Anterior cingulate cortex (tissue), 58 donors: ENCODE measurements at places on chromosomes 6 and 20.

DNA sequence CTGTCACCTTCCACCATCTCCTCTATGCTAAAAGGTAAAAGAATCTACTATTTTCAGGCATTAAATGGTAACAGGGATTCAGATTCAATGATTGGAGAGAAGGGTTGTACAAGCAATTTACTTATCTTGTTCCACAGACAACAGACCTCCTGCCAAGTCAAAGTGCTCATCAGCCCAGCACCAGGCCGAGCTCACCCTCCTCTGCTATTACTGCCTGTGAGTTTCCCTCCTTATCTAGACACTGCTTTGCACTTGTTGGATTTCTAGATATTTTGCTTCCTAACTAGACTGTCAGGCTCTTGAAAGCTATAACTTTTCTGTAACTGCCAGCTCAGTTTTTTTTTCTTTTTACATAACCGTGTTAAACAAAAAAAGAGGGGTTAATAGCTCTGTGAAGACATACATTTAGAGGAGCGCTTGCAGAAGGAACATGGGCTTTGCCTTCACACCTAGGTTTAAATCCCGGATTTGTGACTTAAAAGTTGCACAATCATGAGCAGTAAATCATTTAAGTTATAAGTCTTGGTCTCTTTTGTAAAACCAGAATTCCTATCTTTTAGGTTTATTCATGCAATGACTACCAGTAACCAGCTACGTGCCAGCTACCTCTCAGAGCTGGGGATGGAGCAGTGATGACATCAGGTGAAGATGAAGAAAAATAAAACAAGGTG lies 1.1 kb upstream of the FAM162B start:
- no peak for DNase-seq

DNA sequence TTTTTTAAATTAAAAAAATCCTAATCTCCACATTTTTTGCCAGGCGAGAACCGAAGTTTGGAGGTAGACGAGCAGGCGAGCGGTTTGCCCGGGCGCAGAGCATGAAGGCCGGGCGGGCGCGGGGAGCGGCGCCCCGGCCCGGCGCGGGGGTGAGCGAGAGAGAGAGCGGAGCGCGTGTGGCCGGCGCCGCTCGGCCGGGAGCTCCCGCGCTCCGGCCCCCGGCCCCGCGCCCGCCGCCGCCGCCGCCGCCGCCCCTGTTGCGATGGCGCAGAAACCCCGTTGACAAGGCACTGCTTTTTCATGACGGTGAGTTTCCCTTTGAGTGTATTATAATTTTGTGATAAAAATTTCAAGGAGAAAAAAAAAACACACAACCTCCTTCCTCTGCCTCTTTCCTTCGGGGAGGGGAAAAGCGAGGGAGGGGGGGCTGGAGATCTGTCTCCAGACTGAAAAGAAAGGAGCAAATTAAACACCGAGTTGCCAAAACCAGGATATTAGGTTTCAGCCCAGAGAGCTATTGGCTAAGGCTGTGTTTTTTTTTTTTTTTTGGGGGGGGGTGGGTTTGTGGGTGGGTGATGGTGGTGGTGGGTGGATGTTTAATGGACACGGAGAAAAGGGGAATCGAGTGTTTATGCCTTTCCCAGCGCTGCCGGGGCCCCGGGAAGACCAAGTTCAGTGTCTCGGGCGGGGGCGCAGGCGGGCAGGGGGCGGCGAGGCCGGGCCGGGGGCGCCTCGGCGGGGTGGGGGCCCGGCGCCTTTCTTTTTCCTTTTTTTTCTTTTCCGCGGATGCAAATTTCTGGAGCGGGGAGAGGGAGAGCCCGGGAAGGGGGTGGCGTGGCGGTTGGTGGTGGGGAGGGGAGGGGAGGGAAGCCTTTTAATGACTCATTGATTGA lies at the start of gene BICRAL:
Gene BICRAL (plus strand): TSS at position 257 of the 893 bp plus-strand sequence. CDS start 39,971 bp downstream, outside the sequence.
- peak; percentile 75 for DNase-seq

DNA sequence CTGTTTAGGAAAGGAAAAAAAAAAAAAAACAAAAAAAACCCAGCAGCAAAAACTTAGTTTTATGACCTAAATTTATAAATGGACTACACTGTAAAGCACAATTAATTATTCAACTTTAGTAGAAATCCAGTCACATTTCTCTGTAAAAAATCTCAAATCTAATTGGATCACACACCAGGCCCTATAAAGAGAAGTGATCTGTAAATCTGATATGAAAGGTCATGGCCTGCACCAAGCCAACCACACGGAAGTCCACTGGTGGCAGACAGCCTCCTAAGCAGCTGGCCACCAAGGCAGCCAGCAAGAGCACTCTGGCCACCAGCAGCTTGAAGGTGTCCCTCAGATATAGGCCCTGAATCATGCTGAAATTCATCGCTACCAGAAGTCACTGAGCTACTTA lies 131.6 kb downstream of the HFE start:
- no peak for DNase-seq

- DNase-seq = no peak
Observed at GRCh38 chr6:99013145-99013544, 65.4 kb upstream of the FBXL4 start.

- DNase-seq = no peak
Observed at GRCh38 chr6:90003069-90003795, 109.0 kb downstream of the GJA10 start.

DNA sequence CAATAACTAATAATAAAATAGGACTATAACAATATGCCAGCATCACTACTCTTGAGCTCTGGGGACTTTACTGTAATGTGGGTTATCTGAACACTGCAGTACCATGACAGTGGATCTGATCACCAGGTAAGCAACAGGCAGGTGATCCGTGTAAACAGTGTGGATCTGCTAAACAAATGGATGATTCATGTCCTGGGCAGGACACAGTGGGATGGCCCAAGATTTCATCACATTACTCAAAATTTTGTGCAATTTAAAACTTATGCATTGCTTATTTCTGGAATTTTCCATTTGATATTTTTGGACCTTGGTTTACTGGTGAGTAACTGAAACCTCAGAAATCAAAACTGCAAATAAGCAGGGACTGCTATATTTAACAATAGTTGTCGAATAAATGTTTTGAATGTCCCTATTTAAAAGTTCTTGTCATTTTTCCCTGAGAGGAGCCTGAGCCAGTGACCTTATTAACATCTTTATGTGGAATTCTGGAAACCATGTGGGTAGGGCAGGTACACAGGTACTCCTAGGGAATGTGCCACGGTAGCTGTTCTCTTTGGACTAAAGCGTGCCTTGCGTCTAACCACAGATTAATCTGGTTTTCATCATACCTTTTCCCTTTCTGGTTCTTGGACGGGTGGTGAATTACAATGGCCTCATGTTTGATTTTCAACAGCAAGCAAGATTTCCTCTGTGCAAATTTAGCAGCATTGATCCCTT lies 214.5 kb upstream of the SASH1 start:
- no peak for DNase-seq

DNA sequence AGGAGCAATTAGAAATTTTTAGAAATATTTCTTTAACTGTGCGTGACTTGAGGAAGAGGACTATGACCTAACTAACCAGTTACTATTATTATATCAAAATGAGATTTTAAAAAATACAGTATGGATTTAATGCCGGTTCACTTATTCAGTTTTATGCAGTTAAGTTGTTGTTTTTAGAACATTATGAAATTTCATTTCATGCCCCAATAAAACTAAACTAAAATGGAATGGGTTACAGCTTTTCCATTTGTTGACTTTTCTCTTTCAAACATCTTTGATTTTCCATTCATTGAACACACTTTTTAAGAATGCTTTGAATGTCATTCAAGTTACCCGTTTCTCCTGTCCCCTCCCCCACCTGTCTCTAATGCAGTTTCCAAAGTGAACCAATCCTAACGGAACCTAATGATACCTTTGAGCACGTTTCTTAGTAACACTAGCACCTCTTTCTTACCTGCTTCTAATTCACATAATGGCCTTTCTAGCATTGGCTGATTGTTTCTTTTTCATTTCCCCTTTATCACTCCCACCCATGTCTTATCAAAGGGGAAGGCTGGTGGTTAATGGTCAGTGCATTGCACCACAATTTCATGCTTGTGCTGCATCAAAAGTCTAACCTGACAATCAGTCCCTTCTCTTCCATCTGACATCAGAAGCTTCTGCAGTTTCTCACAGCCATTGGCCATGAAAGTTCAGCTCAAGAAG lies 262.2 kb upstream of the TAB2 start:
- DNase-seq = no peak

- no peak for DNase-seq
Observed at GRCh38 chr6:54654381-54654780, 192.2 kb upstream of the FAM83B start.

- no peak for DNase-seq
Observed at GRCh38 chr6:66735106-66735890, 1028.3 kb upstream of the EYS start.

DNA sequence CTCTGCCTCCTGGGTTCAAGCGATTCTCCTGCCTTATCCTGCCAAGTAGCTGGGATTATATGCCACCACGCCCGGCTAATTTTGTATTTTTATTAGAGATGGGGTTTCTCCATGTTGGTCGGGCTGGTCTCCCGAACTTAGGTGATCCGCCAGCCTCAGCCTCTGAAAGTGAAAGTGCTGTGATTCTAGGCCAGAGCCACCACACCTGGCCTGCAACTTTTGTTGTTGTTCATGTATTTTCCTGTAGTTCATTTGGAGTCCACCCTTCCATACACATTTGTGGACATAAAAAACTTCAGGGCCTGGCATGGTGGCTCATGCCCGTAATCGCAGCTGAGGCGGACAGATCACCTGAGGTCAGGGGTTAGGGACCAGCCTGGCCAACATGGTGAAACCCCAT lies 14.5 kb downstream of the HSPA1B start:
- DNase-seq = no peak

- DNase-seq = no peak
Observed at GRCh38 chr6:129844118-129844891, 16.8 kb downstream of the TMEM244 start.

GRCh38 chr6:19929312-19929711 lies 92.1 kb downstream of the ID4 start:
- no peak for DNase-seq

DNA sequence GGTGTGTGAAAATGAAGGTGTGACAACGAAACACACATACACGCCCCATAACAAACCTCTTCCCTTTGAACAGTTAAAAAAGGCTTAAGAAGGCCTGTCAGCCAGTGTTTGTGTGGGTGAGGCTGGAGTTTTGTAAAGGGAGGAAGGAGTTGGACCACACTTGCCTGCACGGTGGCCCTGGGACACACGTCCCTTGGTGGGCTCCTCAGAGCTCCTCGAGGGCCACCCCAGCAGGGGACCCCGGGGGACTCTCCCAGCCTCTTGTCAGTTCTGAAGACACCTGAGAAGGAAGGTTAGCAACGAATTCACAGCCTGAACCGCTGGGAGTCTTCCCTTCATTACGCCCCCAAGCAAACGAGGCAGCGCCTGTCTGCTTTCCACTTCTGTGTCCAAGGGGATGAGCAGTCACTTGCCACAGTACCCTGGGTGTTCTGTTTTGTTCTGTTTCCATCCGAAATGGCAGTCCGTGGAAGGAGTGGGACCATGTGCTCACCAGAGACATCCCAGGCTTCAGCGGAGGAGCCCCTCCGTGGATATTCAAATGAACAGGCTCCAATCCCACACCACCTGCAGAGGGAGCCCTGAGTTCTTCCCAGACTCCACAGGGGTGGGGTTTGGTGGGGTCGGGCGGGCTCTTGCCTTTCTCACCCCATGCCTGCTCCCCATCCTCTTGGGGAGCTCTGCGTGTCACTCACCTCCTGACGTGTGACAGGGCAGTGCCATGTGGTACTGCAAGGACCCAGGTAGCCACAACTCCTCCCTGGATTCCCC lies 68.6 kb downstream of the NRN1 start:
- no peak for DNase-seq

- no peak for DNase-seq
Observed at GRCh38 chr20:21272279-21272678, 30.9 kb upstream of the XRN2 start.

DNA sequence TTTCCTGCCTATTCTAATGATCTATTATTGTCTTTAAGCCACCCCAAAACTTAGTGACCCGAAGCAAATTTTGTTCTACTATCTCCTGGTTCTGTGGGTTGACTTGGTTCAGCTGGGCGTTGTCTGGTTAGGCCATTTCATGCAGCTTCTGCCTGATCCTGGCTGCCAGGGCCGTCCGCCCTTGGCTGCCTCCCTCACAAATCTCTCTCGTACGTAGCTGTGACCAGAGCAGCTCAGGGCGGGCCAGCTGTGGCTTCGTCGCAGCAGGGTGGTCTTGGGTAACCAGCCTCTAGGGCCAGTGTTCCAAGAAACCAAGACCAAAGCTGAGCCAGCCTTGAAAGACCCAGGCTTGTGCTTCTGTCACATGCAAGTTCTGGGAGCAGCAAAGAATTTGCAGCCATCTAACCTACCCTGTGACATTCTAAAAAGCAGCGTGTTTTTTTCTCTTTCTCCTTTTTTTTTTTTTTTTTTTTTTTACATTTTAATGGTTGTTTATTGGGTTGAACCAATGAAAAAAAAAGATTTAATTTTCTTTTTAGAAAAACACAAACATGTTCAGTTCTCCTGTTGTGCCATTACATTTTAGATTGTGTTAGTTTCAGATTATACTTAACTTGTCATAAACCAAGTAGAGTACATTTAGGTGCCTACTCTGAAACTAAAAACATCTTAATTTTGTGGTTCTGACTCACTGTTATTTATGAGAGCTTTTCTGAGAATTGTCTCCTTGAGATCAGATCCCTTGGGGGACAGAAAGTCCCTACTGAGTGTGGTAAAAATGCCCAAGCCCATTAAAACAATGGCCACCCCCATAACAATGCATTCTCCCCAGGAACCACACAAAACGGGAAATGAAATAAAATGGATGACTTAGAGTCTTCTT lies 83.9 kb downstream of the ZDHHC14 start:
- DNase-seq = no peak

DNA sequence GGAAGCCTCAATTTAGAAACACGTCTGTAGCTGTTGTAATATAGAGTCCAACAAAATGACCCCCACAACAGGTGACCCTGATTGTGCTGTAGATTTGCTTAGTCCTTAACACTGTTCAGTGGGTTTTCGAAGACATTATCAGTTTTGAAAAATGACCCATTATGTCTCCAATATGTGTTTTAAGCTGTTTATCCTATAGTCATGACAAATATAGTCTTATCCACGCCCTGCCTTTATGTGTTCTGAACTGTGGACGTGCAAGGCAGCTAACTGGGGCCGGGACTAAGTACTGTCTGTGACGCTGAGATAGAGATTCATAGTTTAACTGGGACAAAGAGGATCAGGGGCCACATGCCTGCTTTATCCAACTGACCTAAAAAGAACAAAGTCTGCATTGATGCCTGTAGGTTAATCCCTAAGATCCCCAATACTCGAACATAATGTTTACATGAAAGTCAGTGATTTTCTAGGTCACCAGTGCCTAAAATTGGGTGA lies 192.4 kb downstream of the CD83 start:
- no peak for DNase-seq

- no peak for DNase-seq
Observed at GRCh38 chr6:159577564-159577963, 115.5 kb downstream of the SOD2 start.

DNA sequence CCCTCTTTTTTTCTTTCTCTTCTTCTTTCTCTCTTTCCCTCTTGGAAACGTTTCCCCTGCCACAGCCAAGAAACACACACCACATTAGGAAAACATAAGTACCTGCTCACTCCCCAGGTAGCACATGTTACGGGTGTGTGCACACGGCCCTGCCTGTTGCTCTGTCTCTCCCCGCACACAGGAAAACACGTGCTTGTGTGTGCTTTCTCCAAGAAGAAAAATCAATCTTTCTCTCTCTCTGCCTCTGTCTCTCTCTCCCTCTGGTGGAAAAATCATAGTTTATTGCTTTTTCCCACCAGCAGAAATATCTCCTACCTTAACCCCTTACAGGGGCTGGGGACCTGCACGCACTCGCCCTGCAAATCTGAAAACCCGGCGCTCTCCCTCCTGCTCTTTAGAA lies 102.3 kb downstream of the EDN3 start:
- DNase-seq = peak; percentile 5

GRCh38 chr6:132931313-132931712 lies 116.9 kb downstream of the RPS12 start:
- DNase-seq = no peak

GRCh38 chr6:136749359-136749997 lies 42.8 kb downstream of the MAP3K5 start:
- DNase-seq = no peak
